Hematopoietic multipotent progenitor cell treated with erythropoietin and hydrocortisone succinate and interleukin-3 and kit ligand, for 6 days (in vitro differentiated cells): ENCODE measurements at places on chromosomes 5 and 9.

DNA sequence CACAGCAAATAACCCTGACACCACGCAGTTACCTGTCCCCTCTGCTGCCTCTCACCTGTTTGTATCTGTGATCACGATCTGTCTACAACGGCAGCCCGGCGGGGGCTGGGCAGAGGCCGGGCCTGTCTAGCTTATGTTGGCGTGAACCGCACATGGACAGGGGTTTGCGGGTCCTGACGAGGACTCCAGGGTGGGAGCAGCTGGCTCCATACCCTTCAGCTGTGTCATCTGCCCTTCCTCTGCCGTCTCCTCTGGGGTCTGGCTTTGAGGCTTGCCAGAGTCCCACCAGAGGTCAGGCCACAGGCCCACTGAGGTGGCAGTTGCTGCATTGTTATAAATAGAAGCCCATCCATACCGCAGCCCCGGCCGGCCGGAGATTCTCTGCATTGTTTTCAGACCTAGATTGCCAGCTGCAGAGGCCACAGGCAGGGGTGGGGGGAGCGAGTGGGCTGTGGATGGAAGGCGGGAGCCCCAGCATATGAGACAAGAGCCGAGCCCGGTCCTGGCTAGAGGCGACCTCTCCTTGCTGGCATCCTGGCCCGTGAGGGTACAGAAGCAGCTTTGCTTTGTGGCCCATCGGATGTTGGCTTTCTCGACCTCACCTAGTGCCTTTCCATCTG lies 37.8 kb downstream of the FAM78A start:
- peak; percentile 65 for DNase-seq

DNA sequence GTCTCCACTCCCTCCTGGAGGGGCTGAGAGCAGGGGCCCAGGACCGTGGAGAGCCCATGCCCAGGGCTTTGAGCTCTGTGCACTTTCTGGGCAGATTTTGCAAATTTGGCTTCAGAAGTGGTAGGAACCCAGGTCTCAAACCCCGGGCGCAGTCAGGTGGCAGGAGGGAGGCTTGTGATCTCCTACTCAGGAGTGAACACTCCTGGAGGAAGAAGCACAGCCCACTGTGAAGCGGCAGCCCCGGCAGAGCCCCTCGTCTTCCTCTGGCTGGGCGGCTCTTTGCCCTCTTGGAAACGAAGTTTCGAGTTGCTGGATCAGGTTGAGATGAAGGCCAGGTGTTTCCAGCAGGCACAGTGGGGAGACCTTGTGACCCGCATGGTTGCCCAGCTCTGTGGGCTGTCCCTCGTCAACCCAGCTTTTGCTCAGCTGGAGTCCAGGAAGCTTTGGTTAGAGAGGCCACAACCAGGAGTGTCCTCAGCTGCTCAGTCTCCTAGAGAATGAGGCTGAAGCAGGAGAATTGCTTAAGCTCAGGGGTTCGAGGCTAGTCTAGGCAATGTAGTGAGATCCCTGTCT lies 48.5 kb downstream of the WNK2 start:
- no peak for DNase-seq

GRCh38 chr5:129593525-129593924 lies 133.4 kb downstream of the ADAMTS19 start:
- DNase-seq, result no peak

DNA sequence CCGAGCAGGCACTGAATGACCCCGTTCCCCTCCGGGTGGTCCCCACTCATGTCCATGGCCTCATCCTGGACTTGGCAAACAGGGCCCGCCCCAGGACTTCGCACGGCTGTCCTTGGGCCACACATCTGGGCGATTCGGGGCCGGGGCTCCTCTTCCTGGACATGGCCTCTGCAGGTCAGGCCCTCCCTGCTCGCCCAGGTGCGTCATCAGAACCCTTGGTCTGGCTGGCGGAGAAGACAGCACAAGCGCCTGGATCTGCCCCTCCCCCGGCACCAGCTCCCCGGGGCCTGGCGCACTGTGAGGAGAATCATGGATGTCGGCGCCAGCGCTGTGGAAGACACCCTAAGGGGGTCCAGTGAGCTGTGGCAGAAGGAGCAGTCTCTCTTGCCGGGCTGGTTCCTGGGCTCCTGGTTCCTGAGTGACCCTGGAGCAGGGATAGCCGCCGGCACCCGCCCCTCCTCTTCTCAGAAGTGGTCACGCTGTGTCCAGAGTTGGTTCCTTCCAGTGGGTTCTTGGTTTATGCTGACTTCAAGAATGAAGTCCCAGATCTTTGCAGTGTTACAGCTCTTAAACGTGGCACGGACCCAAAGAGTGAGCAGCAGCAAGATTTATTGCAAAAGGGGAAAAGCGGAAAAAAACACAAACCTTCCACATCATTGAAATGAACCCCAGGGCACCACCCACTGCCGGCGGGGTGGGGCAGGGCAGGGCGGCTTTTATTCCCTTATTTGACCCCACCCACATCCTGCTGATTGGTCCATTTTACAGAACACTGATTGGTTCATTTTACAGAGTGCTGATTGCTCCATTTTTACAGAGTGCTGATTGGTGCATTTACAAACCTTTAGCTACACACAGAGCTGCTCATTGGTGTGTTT lies 25.9 kb upstream of the SLC12A7 start:
- DNase-seq, result peak; percentile 70

DNA sequence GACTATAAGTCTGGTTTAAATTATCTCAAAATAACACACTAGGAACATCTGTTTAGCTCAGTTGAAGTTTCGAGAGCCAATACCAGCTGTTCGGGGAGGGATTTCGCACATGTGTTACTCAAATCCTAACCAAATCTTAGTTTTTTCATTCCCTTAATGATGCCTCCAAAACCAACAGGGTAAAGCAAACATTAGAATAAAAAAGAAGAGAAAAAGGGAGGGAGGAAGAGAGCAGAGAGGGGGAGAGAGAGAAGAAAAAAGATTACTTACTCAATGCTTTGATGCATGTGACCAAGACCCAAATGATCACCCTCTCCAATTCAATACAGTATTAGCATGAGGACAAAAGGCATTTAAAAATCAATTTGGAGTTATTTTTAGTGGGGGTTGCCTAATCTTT lies 86.0 kb upstream of the NR5A1 start:
- no peak for DNase-seq

DNA sequence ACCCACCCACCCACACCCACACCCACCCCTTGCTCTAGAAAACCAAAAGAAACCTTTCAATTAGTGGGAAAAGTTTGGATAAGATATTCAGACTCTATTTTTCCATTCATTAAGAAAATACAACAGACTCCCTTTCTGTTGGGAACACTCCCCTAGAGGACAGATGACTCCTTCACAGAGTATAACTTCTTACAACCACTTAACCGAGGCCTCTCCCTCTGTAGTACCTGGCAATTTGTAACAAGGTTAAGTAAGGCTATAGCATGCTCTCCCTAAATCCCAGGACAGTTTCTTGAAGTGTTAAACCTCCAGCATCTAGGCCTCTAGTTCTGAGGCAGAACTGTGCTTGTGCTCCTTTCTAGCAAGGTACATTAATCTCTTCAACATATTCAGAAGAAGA lies 75.9 kb upstream of the NR5A1 start:
- no peak for DNase-seq

DNA sequence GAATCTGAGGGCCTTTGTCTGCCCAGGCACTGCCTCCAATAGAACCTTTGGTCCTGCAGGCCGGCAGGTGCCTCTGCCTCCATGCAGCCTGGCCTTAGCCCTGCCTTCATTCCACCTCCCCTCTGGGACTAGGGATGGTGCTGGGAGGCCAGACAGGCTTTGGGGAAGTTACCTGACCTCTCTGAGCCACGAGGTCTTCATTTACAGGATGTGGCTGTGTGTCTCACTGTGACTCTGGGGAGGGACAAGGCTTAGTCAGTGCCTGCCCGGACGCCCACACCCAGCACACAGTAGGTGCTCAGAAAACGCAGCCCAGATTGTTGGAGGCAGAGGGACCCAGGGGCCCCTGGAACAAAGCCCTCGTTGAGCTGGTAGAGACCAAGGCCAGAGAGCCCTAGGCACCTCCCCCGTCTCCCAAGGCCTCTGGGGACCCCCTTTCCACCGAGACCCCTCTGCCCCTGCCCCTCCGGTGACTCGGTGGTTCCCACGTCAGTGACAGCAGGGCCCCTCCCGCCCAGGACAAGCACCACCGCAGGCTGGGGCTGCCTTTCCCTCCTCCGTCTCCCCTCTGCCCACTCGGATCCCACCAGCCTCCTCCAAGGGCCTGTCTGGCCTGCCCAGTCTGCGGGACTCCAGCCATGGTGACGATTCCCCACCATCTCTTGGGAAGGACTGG lies 46.9 kb upstream of the EGFL7 start:
- no peak for DNase-seq

GRCh38 chr9:7169717-7170389 lies 412.1 kb downstream of the KDM4C start:
- no peak for DNase-seq

DNA sequence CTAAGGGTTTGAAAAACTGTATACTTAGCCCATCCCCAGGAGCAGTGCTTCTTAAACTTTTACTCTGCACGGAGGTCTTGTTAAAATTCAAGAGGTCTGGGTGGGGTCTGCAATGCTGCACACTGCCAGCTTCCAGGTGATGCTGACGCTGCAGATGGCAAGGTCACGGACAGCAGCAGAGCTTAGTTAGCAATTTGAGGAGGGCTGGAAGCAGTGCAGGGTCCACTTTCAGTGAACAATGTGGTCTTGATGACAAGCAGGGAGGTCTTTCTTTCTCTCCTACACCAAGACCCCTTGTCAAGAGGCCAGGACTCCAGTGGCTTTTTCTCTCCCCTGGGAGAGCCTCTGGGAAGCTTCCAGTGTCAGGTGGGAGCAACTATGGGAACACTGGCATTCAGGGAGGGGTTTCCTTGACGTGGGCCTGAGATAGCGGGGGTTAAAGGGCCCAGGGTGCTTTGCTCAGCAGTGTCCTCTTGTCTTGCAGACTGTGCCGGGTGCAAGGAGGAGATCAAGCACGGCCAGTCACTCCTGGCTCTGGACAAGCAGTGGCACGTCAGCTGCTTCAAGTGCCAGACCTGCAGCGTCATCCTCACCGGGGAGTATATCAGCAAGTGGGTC lies 65.0 kb upstream of the AFAP1L1 start:
- no peak for DNase-seq

DNA sequence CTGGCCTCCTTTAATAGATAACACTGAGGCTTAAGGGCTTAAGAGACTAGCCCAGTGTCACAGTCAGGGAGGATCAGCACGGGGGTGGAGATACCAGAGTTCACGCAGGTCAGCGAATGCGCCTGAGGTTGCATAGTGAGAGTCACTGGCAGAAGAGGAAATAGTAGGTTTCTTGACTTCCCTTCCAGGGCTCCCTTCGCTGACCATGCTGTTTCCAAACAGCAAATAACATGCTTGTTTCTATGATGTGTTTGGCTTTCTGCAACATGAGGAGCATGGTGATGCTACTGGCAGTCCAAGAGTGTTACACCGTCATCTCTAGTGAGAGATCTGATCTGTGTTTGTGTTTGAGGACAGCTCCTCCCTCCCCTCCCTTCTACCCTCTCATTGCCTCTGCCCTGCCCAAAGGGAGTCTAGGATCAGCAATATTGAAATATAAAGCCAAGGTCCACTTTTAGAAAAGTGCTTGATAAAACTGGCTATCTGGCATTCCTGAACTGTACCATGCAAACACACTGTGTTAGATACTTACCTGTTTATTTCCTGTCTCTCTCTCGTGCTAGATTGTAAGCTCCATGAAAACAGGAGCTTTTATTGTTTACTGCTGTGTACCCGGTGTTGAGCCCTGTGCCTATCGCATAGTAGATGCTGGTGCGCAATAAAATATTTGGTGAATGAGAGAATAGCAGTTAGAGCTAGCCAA lies 12.3 kb downstream of the TLE4 start:
- DNase-seq, result peak; percentile 79

GRCh38 chr5:67643536-67643935 lies 446.9 kb upstream of the CD180 start:
- DNase-seq, result no peak

- no peak for DNase-seq
Measured at GRCh38 chr5:177311392-177311722, 341 bp downstream of the MXD3 start.

DNA sequence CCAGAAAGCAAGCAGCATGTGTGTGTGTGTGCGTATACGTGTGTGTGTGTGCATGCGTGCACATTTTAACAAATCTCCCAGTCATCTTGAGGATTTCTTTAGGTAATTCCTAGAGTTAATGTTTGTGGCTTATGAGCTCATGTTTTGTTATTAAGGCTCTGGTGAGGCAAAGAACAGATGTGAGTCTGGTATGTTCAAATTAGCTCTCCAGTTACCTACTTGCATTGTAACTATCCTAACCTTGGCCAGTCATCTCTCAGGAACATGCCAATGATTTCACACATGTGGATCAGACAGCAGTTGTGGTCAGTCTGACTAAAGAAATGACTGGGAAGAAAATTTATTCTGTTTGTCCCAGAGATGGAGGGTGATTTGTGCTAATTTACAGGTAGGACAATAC lies 163.1 kb downstream of the IZUMO3 start:
- DNase-seq, result no peak

GRCh38 chr5:115432691-115433090 lies 111.9 kb downstream of the FEM1C start:
- DNase-seq, result no peak

DNA sequence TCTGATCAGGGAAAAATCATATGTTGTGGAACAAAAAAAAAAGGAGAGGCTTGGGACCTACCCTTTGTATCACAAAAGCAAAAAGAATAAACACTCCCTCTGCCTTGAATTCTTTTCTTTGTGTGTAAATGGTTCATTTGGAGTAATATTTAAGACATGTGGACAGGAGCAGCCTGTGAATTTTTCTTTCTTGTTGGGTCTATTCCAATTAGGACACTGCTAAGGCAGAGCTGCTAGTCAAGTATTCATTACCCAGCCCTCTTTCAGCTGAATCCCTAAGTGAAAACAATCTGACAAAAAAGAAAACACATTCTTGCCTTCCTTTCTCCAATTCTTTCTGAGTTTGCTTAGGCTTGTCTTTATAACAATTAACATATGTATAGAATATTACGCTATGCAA lies 330.0 kb downstream of the EBF1 start:
- DNase-seq, result no peak
